ENCODE measurements at places on chromosomes 4 and X. TPM values are rescaled to one million over a fixed set of nuclear protein-coding genes. Genes with fewer than 3 reads are reported as not detected.

The MTMR8 gene
- 0.46 TPM for total RNA-seq

The TCEAL1 gene
- 26.3 TPM for total RNA-seq

GRCh38 chr4:182404376-182404775 is 161.2 kb downstream of the TENM3 start:
- H3K4me1 ChIP-seq: no peaks in the 10 kb centered on the region
- H3K4me3 ChIP-seq: no peak overlapping the region
- H3K36me3 ChIP-seq: no peaks in the 10 kb centered on the region
- H3K27me3 ChIP-seq: 0 out of 2 replicates have a peak, but pooled peaks cover 13% of the 10 kb centered on the region
- H3K27ac ChIP-seq: no peak overlapping the region

- H3K36me3 ChIP-seq: no peaks in the 10 kb centered on the region
- no peaks in the 10 kb centered on the region for H3K4me1 ChIP-seq
- no peak overlapping the region for H3K4me3 ChIP-seq
Observed at GRCh38 chr4:148881860-148882643, 439.8 kb upstream of the NR3C2 start.

The ABHD18 gene
- 3.3 TPM for total RNA-seq

The KDM6A gene
- total RNA-seq: 31.3 TPM

DNA sequence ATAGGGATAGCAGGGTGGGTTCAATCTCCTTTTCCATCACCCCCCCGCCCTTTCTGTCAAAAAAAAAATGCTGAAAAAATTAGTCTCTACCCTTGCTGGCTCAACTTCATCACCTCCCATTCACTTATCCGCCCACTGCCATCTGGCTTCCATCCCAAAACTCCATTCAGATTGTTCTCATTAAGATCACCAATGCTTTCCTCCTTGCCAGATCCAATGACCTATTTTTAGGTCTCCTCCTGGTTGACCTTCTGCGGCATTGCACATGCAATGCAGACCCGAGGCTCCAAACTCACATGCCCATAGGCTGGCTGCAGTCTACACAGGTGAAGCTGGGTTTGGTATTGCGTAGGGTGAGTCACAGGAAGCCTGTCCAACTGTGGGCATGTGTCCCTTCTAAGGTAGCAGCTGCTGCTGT is 21.1 kb upstream of the STIM2 start:
- H3K27ac ChIP-seq: no peak overlapping the region
- no peaks in the 10 kb centered on the region for H3K4me1 ChIP-seq
- DNase-seq: peak; percentile 34
- H3K4me3 ChIP-seq: no peak overlapping the region
- H3K27me3 ChIP-seq: no peaks in the 10 kb centered on the region

- no peak overlapping the region for H3K4me3 ChIP-seq
- no peaks in the 10 kb centered on the region for H3K4me1 ChIP-seq
- H3K36me3 ChIP-seq: peaks cover 50% of the 10 kb centered on the region
- DNase-seq: no peak
- no peak overlapping the region for H3K27ac ChIP-seq
- H3K27me3 ChIP-seq: no peaks in the 10 kb centered on the region
Observed at GRCh38 chrX:136867096-136867491, 13.4 kb downstream of the RBMX start.

The ARMCX2 gene
- total RNA-seq: 0.58 TPM

The CT45A1 gene
- not detected for total RNA-seq

GRCh38 chr4:123418351-123418931 is 21.8 kb downstream of the SPRY1 start:
- no peaks in the 10 kb centered on the region for H3K27me3 ChIP-seq
- H3K4me1 ChIP-seq: peaks cover 68% of the 10 kb centered on the region
- no peaks in the 10 kb centered on the region for H3K36me3 ChIP-seq

The GAGE12H gene
- not detected for total RNA-seq

- H3K36me3 ChIP-seq: no peaks in the 10 kb centered on the region
- H3K27me3 ChIP-seq: no peaks in the 10 kb centered on the region
- no peaks in the 10 kb centered on the region for H3K4me1 ChIP-seq
- DNase-seq: no peak
- no peak overlapping the region for H3K27ac ChIP-seq
Observed at GRCh38 chrX:1412551-1413161, 20.7 kb upstream of the SLC25A6 start.
